ENCODE measurements at places on chromosomes 12 and 14. TPM values are rescaled to one million over a fixed set of nuclear protein-coding genes. Genes with fewer than 3 reads are reported as not detected.
A peak's percentile ranks its signal among the peaks of the same experiment; 100 is the strongest.

- no peaks in the 10 kb centered on the region for H3K36me3 ChIP-seq
- no peak overlapping the region for H3K27ac ChIP-seq
- peaks cover 32% of the 10 kb centered on the region for H3K4me1 ChIP-seq
- no peaks in the 10 kb centered on the region for H3K27me3 ChIP-seq
- no peak overlapping the region for H3K4me3 ChIP-seq
Measured at GRCh38 chr14:78314484-78314883, 144.3 kb downstream of the NRXN3 start.

GRCh38 chr14:75315144-75315543, 36.5 kb downstream of the FOS start:
- no peaks in the 10 kb centered on the region for H3K36me3 ChIP-seq
- no peaks in the 10 kb centered on the region for H3K27me3 ChIP-seq
- H3K4me1 ChIP-seq, result peaks cover 4% of the 10 kb centered on the region
- no peak overlapping the region for H3K27ac ChIP-seq
- no peak for DNase-seq
- no peak overlapping the region for H3K4me3 ChIP-seq

DNA sequence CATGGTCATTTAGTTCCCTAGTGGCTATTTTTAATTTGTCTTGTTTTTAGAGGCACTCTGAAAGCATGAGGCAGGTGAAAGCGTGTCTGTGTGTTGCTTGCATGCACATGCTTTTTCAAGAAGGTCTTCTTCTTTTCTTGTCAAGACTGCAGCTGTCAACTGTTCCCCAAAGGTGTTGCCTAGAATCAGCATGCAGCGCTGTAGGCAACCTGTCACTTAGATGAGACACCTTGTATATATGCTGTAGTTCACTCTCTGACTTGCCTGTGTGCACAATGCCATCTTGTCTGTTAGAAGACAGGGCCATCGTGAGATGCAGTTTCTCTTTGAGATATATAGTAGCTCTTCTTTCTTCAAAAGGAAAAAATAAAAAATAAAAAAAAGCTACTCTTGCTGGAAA, 885.7 kb downstream of the DIO2 start:
- no peak for DNase-seq
- peaks cover 6% of the 10 kb centered on the region for H3K4me1 ChIP-seq
- H3K27me3 ChIP-seq, result peaks cover 11% of the 10 kb centered on the region
- H3K27ac ChIP-seq, result no peak overlapping the region
- peaks cover 5% of the 10 kb centered on the region for H3K36me3 ChIP-seq

DNA sequence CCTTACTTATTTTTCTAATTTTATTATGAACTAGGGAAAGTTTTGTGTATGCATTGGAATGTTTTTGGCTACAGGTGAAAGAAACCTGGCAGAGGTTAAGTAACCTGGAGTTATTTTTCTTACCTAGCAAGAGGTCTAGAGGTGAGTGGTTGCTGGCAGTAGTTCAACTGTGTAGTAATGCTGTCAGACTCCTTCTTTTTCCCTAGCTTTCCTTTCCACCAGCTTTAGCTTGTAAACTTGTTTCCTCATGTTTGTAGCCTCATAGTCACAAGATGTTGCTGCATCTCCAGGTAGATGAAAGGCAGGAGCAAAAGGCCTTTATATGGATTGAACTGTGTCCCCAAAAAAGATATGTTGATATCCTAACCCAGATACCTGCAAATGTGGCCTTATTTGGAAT, 105.1 kb upstream of the AMIGO2 start:
- no peaks in the 10 kb centered on the region for H3K27me3 ChIP-seq
- H3K4me1 ChIP-seq, result peaks cover 11% of the 10 kb centered on the region
- H3K36me3 ChIP-seq, result no peaks in the 10 kb centered on the region
- no peak overlapping the region for H3K4me3 ChIP-seq

DNA sequence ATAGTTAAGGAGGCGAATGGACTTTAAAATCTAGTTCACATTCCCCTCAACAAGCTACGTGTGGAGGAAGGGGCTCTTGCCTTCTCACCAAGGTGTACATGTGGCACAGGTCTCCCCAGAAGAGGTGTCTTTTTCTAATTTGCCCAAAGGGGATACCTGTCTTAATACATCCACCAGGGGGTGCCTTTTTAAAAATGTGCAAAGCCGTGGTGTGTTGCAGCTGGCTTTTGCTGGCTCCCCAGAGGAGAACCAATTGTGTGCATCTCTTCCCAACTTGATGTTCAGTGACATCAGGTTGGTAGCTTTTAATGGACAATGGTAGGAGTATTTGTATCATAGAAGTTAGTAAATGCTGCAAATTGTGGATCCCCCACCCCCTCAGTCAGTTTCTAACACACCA, 33.8 kb downstream of the CREBL2 start:
- peaks cover 58% of the 10 kb centered on the region for H3K36me3 ChIP-seq
- peaks cover 7% of the 10 kb centered on the region for H3K4me1 ChIP-seq
- no peak overlapping the region for H3K4me3 ChIP-seq
- DNase-seq, result no peak
- H3K27me3 ChIP-seq, result no peaks in the 10 kb centered on the region

GRCh38 chr12:111819191-111820158, 22.6 kb upstream of the MAPKAPK5 start:
- peaks cover 3% of the 10 kb centered on the region for H3K27me3 ChIP-seq
- H3K4me3 ChIP-seq, result no peak overlapping the region
- no peak overlapping the region for H3K27ac ChIP-seq
- H3K36me3 ChIP-seq, result peaks cover 24% of the 10 kb centered on the region
- no peak for DNase-seq
- H3K4me1 ChIP-seq, result peaks cover 18% of the 10 kb centered on the region

- H3K4me3 ChIP-seq, result no peak overlapping the region
- no peak for DNase-seq
- H3K4me1 ChIP-seq, result peaks cover 23% of the 10 kb centered on the region
Measured at GRCh38 chr12:10331642-10332239, 24.1 kb downstream of the KLRD1 start.

- no peak overlapping the region for H3K27ac ChIP-seq
- peaks cover 29% of the 10 kb centered on the region for H3K36me3 ChIP-seq
- H3K27me3 ChIP-seq, result no peaks in the 10 kb centered on the region
- peaks cover 52% of the 10 kb centered on the region for H3K4me1 ChIP-seq
- no peak for DNase-seq
- H3K4me3 ChIP-seq, result no peak overlapping the region
Measured at GRCh38 chr12:113242026-113242418, 20.8 kb downstream of the TPCN1 start.

- H3K4me3 ChIP-seq, result no peak overlapping the region
- no peak for DNase-seq
- no peaks in the 10 kb centered on the region for H3K36me3 ChIP-seq
- no peaks in the 10 kb centered on the region for H3K4me1 ChIP-seq
Measured at GRCh38 chr12:70928071-70928470, 7.5 kb upstream of the PTPRR start.

- 0 out of 2 replicates have a peak, but pooled peaks cover 2% of the 10 kb centered on the region for H3K36me3 ChIP-seq
- no peak overlapping the region for H3K4me3 ChIP-seq
- no peak for DNase-seq
- peaks cover 13% of the 10 kb centered on the region for H3K4me1 ChIP-seq
Measured at GRCh38 chr12:99618657-99619056, 28.9 kb upstream of the GARIN6 start.

DNA sequence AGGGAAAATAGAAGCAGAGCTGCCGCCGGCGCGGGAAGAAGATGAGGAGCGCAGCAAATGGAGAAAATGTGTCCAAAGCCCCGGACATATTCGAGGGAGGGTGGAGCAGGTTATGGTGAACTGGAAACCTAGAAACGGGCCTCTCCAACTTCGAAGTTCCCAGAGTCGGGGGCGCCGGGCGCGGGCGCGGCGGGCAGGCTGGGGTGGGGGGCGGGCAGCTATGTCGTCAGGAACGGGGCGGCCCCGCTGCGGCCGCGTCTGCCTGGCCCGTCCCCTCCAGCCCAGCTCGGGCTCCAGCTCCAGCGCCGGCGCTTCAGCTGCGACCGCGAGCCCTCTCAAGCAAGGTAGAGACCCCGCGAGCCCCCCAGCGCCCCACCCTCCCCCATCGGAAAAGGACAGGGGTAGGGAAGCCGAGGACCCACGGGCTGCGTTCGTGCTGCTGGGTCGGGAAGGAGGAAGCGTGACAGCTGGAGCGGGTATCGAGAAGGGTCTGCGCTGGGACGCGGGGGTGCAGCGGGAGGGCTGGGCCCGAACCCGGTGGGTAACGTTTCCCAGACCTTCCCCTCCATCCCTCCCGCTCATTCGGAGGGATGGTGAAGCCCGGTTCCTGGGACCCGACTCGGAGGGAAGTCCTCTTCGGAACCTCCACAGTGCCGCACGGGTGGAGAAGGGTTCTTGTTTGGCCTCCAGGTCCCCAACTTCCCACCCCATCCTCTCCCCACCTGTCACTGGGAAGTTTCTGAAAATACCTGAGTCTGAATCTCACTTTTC, 1.0 kb downstream of the DGKA start:
- peaks cover 35% of the 10 kb centered on the region for H3K4me1 ChIP-seq
- peaks cover 58% of the 10 kb centered on the region for H3K27me3 ChIP-seq
- DNase-seq, result peak; percentile 65
- peaks cover 4% of the 10 kb centered on the region for H3K36me3 ChIP-seq
- peak overlapping the region; percentile 90 for H3K27ac ChIP-seq

DNA sequence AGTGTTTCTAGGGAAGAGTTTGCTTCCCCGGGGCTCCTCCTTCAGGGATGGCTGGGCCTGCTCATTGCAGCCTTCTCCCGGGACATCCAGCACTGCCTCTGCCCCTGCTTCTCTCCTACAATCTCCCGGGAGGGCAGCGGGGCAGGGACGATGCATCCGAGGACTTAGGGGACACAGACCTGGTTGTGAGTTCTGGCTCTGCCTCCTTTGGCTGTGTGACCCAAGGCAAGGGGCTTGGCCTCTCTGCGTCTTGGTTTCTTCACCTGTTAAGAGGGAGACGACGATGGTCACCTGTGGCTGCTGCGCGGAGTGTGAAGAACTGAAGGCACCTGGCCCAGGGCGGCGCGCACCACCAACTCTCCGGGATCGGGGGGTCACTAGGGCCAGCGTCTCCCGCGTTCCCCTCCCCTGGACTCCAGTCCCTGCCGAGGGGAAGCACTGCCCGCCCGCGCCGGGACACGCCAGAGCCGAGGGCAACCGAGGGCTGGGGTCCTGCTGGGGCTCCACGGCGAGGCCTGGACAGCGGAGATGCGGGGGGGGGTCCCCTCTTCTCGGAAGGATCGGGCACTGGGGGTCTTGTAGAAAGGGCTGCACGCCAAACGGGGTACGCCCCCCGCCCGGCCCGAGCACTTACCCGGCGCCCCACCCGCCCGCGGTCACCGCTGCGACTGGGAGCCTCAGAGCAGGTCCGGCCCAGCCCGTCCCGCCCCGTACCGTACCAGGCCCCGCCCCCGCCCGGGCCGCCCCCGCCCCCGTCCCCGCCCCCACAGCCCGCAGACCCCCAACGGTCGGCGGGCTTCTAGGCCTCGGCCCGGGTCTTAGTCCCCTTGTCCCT, at the start of gene HVCN1:
TSS of gene HVCN1 (minus strand) at position 670 of the 835 bp plus-strand sequence. CDS start 5,870 bp downstream, outside the sequence.
- peak within 1 kb of the TSS; percentile 85 for H3K4me3 ChIP-seq
- peak within 1 kb of the TSS; percentile 96 for H3K27ac ChIP-seq
- peak; percentile 67 for DNase-seq
- peaks cover 32% of the 10 kb centered on the region for H3K27me3 ChIP-seq
- H3K36me3 ChIP-seq, result peaks cover 8% of the 10 kb centered on the region
- peaks cover 20% of the 10 kb centered on the region for H3K4me1 ChIP-seq

GRCh38 chr14:61932974-61933373, 170.8 kb downstream of the SNAPC1 start:
- H3K36me3 ChIP-seq, result no peaks in the 10 kb centered on the region
- DNase-seq, result no peak

GRCh38 chr12:42482041-42482747, 107.4 kb downstream of the PRICKLE1 start:
- no peaks in the 10 kb centered on the region for H3K36me3 ChIP-seq
- DNase-seq, result no peak
- peaks cover 72% of the 10 kb centered on the region for H3K4me1 ChIP-seq
- H3K27me3 ChIP-seq, result peaks cover 46% of the 10 kb centered on the region
- H3K4me3 ChIP-seq, result peak overlapping the region; percentile 80
- H3K27ac ChIP-seq, result no peak overlapping the region

DNA sequence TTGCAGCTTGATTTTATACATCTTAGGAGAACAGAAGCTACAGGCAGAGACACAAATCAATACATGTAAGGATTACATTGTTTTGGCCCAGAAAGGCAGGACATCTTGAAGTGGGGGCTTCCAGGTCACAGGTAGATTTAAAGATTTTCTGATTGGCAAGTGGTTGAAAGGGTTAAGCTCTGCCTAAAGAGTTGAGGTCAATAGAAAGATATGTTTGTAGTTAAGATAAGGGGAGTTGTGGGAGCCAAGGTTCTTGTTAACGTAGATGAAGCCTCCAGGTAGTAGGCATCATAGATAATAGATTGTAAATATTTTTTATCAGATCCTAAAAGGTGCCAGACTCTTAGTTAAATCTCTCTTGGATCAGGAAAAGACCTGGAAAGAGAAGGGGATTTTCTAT, 5.5 kb upstream of the DHRS2 start:
- H3K27me3 ChIP-seq, result peaks cover 7% of the 10 kb centered on the region
- peaks cover 7% of the 10 kb centered on the region for H3K36me3 ChIP-seq
- no peak overlapping the region for H3K27ac ChIP-seq
- no peak overlapping the region for H3K4me3 ChIP-seq

GRCh38 chr14:104072586-104072985, 12.9 kb upstream of the ASPG start:
- peaks cover 12% of the 10 kb centered on the region for H3K36me3 ChIP-seq
- H3K4me3 ChIP-seq, result no peak overlapping the region
- H3K27ac ChIP-seq, result no peak overlapping the region
- H3K27me3 ChIP-seq, result peaks cover 5% of the 10 kb centered on the region
- no peak for DNase-seq
- no peaks in the 10 kb centered on the region for H3K4me1 ChIP-seq

DNA sequence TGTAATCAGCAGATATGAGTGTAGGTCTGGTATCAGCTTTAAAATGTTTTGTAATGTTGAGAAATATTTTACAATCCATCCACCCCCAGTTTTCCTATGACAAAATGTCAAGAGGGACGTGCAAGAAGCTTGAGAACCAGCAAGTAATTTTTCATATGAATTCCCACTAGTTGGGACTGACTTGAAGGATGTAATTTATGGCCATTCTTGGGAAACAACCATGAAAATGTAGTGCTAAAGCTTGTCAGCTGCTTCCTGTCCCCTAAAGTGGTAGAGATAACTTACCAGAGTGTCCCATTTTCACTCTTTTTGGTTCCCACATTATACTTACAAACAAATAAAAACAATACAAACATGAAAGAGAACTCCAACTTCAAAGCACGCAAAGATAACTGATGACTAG, 63.9 kb downstream of the RERG start:
- no peaks in the 10 kb centered on the region for H3K4me1 ChIP-seq
- H3K27me3 ChIP-seq, result no peaks in the 10 kb centered on the region
- no peak overlapping the region for H3K4me3 ChIP-seq
- H3K36me3 ChIP-seq, result no peaks in the 10 kb centered on the region
- no peak for DNase-seq
- no peak overlapping the region for H3K27ac ChIP-seq

Gene PLBD1
- total RNA-seq, result 31.8 TPM

Gene CMA1
- not detected for total RNA-seq

Gene SERPINA4
- total RNA-seq, result not detected

Gene CNTN1
- 16.9 TPM for total RNA-seq

Gene JKAMP
- total RNA-seq, result 33.2 TPM

Gene LRRC10
- not detected for total RNA-seq

Gene NAV3
- 3.3 TPM for total RNA-seq

Gene METTL1
- 25.5 TPM for total RNA-seq

Gene SLC39A5
- 0.62 TPM for total RNA-seq
